ENCODE measurements at places on chromosomes 2 and 18.

- no peak for DNase-seq
These were observed 347.3 kb upstream of the HNRNPA3 start for GRCh38 chr2:176865336-176865735.

DNA sequence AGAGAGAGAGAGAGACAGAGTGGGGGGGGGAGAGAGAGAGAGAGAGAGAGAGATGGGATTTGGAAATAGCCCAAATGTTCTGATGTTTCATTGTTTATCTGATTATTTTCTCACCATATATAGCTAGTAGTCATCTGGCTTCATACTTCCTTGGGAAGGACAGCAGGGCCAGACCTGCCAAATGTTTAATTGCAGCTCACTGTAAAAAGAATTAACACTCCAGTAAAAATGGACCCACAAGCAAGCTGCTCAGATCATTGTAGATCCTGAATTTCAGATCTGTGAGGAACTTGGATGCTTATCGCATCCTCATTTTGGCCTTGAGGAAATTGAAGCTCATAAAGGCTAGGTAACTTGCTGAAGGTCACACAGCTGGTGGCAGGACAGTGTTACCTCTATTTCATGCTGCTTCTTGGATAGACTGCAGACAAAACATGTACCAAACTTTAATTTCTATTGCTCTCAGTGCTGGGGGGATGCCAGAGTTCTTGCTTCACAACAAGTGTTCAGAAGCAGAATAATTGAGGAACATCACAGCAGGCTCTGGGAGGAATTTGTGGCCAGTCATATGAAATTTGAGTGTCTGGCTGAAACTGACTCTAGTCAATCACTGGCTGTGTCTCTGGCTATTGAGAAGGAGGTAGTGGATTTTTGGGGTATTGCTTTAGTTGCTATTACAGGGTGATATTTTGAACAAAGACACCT, 223.5 kb downstream of the PIK3C3 start:
- no peak for DNase-seq

DNA sequence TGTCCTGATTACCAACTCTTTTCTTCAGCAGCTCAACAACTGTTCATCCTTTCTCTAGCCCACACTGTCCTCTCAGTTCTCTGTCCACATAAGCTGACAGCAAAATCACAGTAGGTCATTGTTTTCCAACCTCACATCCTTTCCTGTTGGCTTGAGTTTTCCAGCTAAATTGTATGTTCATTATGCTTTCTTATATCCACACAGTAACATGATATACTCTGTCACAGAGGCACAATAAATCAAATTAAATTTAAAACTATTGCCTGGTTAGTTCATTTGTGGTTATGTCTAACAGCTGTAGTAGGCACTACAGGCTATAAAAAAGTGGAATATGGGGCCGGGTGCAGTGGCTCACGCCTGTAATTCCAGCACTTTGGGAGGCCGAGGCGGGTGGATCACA, 179.9 kb downstream of the ETAA1 start:
- no peak for DNase-seq

GRCh38 chr18:22399949-22400348, 17.8 kb downstream of the CTAGE1 start:
- DNase-seq = no peak

- DNase-seq = no peak
These were observed 2.7 kb downstream of the TUBB6 start for GRCh38 chr18:12310762-12311161.

DNA sequence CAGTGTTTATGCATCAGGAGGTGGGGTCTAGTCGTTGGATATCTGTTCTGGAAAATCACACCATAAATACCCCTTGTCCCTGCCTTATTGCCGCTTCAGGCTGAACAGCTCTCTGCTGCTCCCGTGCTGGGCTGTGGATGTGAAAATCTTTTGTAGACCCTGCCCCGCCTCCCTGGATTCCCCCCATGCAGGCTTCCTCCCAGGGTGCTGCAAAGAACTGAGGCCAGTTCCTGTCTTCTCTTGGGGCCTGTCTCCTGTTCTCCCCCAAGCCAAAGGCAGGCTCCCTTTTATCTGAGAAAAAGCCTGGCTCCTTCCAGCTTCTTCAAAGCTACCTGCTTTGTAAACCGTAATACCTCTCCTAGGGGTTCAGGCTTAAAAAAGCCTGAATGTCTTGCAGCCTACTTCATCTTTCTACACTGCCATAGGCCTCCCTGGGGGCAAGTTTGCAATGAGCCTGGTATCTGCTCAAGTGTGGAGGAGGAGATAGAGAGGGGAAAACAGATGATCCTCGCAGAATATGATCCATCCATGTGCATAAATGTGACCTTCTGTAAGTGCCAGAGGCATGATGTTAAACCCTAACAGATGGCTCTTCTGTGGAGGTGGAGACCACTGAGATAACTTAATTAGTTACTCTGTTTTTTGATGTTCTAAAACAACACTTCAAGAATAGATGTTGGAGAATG, 55.3 kb downstream of the VWA3B start:
- DNase-seq = no peak

- DNase-seq = no peak
These were observed 170.3 kb upstream of the PXDN start for GRCh38 chr2:1914541-1915165.

- no peak for DNase-seq
These were observed 3.6 kb upstream of the MBP start for GRCh38 chr18:77136076-77136718.

DNA sequence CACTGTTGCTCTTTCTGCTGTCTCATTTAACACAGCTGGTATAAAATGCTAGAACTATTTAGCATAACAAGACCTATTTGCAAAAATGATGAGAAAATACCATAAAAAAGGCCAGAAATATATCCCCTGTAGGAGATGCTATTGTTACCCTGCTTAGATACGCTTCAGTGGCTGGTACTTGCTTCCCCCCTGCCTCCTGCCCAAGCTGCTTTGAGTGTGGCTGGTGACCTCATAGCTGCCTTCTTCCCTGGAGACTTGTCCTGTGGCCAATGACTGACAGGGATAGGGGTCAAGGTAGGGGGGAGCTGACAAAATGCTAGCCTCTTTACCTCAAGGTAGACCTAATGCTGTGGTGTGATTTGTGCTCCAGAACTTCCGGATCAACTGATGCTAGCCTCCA, 150.2 kb upstream of the ZEB2 start:
- no peak for DNase-seq
